Kasumi-1 (cell line): ENCODE measurements at places on chromosomes 5 and 9.
A peak's percentile ranks its signal among the peaks of the same experiment; 100 is the strongest.

DNA sequence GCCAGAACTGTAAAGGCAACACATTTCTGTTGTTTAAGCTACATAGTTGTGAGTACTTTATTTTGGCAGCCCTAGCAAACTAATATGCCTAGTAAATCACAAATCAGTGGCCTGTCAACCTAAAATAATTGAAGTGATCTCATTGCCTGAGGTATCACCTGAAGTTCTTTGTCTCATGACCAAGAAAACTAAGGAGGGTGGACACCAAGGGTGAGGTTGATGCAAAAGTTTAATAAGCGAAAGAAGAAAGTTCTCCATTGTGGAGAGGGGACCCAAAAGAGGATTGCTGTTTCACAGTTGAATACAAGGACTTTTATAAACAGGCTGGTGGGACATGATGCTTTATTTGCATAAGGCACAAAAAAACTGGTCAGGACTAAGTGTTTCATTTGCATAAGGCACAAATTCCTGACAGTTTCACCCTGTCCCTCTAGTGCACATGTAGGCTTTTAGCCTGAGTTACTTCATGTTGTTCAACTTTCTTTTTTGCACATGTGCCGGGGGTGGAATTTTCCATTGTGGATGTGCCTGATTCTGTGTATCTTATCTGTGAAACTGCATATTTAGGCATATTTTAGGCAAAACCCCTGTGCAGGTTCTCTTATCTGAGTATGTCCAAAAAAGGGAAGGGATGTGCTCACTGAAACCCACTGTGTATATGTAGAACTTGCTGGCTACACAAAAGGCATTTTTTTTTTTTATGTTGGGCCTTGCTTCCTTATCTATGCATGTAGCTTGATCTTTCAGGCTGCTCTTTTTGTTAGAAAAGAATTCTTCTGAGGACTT is 108.6 kb upstream of the RAI14 start:
- no peak for DNase-seq

DNA sequence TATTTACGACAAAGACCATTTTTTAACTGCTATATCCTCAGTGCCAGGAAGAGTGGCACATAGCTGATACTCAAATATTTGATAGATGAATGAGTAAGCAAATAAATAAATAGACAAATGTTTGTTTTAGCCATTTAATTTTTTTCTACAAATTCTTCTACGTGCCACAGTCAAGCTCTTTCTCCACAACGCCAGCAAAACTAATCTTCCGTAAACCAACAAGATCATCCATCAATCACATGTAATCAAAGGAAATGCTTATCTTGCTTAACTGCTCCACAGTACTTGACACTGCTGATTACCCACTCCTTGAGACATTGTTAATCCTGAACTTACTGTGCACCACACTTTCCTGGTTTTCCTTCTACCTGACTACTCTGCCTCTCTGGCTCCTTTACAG is 136.7 kb downstream of the EDIL3 start:
- no peak for DNase-seq

GRCh38 chr5:81314581-81314980 is 13.2 kb downstream of the ZCCHC9 start:
- DNase-seq, result no peak

- DNase-seq, result peak; percentile 5
Measured at GRCh38 chr9:99592834-99593574, 228.7 kb upstream of the NR4A3 start.

- DNase-seq, result no peak
Measured at GRCh38 chr5:31916327-31916726, 257.8 kb downstream of the GOLPH3 start.

DNA sequence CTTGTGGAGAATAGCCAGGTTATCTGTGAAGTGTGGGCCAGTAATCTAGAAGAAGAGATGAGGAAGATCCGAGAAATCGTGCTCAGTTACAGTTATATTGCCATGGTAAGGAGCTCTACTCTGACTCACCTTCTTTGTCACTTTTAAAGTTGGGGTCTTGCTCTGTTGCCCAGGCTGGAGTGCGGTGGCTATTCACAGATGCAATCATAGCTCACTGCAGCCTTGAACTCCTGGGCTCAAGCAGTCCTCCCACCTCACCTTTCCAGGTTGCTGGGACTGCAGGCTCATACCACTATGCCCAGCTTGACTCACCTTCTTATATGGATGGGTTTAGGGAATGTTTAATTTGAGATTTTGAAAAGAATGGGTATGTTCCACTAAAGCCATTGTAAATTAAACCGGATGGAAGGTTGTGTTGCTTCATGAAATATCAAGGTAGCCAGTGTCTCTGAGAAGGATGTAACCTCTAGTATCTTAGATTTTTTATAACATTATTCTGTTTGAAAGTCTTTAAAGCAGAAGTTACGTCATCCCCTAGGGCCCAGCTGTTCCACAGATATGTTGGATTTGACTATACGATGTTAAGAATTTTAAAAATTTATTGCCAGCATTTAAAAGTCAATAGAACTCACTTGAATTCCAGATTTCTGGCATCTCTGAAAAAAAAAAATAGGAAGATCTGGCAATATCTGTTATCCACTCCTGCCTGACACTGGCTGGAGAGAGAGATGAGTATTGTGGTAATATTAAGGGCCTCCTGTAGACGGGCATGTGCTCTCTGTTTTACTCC is 5.1 kb downstream of the CNOT8 start:
- no peak for DNase-seq

DNA sequence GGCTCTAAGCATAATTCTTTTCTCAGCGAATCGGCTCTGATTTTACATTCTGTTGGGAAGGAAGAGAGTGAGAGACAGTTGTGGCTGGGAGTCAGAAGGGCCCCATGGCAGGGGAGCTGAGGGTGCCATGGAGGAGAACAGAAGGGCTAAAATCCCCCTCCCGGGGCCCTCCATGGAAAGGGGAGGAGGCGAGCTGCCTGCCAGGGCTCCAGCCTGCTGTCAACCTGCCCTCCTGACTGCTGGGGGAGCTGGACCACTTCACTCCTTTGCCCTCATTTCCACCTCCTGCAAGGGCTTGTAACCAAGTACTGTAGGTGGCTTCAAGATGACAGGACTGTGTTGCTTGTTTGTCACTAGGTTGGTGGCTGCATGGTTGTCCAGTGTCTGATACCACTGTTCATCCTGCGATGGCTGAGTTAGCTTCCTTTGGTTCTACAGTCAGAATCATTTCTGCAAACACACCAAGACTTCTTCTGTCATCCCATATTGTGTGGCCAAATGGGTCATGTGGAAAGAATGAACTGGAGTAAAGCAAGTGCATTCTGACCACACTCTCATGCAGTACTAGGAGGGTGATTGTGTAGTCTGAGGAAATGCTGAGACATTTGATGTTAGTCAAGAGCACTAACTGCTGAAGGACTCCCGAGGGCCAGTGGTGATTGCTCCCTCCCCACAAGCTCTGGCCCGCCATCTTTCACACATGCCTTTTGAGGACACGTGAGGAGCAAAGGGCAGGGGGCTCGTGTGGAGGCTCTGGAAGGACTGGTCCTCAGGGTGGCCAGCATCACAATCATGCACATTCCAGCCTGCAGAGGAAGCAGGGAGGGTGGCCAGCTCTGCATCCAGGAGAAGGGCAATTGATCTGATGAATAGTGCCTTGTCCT is 307.2 kb downstream of the GADD45G start:
- no peak for DNase-seq

DNA sequence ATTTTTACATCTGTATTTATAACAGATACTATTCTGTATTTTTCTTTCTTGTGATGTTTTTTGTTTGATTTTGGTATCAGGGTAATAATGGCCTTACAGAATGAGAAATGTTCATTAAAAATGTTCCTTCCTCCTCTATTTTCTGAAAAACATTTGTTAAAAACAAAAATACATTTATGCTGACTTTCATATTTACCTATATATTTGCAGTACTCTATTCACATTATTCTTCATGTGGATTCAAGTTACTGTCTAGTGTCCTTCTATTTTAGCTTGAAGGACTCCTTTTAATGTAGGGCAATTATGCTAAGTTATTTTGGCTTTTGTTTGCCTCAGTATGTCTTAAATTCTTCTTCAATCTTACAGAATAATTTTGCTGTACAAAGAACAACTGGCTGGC is 5.1 kb downstream of the CCDC112 start:
- no peak for DNase-seq

DNA sequence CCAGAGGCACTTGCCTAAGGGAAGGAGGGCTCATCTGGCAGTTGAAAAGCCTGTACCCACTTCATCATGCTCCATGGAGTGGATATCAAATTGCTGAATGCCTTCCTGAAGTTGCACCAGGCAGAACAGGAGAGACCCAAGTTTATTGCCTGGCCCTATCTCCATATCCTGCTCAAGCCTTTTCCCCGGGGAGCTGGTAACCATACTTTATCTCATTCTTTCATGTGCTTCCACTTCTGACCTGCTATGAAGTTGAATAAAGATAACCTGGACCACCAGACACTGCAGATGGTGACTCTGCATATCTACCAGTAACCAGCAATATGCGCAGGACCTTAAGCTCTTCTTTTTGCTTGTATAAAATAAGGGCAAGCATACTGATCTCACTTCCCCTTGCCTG is 1397.5 kb upstream of the CDH6 start:
- DNase-seq, result no peak

GRCh38 chr5:139124774-139125520 is 73.2 kb downstream of the SIL1 start:
- no peak for DNase-seq

- no peak for DNase-seq
Measured at GRCh38 chr9:92141144-92142129, 26.2 kb upstream of the SPTLC1 start.

- DNase-seq, result peak; percentile 69
Measured at GRCh38 chr5:137575847-137576246, 76.7 kb upstream of the SPOCK1 start.

GRCh38 chr9:128470560-128470959 is 14.8 kb downstream of the ODF2 start:
- DNase-seq, result peak; percentile 60

GRCh38 chr5:68046445-68046844 is 169.1 kb upstream of the PIK3R1 start:
- no peak for DNase-seq

DNA sequence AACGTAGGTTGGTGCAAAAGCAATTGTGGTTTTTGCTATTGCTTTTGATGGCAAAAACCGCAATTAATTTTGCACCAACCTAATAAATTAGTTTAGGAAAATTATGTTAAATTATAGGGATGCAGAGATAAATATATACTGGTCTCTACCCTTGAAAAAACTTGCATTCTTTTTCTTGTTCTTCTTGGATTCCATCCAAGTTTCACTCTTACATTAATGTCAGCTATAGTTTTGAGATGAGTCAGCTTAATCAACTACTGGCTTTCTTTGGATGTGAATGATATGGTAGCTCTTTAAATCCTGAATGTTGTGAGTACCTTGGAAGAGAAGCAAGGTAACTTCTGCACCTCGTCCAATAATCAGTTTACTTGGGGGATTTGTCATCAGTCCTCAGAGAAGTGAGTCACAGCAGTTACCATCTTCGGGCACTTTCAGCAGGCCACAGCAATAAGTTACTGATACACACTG is 549.0 kb upstream of the ZNF608 start:
- DNase-seq, result no peak

DNA sequence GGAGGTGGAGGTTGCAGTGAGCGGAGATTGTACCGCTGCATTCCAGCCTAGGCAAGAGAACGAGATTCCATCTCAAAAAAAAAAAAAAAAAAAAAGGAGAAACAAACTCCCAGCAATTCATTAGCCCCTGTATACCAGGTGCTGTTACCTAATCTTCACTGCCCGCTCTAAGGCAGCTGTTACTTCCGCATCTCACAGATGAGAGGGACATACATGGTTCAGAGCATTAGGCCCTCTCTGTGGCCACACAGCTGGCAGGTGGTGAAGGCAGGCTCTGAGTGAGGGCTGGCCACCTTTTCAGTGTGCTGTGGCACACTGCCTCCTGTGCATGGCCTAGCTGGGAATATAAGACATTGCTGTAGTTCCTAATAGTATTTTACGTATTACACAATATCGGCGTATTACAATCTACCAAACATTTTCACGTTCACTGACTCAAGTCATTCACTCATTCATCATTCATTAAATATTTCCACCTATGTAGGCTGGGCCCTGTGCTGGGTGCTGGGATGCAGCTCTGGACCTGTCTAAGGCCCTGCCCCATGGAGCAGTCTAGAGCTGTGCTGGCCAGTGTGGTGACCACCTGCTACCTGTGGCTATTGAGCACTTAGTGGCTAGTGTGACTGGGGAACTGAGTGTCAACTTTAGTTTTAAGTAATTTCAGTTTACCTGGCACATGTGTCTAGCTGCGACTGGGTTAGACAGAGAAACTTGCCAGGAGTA is 35.8 kb downstream of the RGS3 start:
- no peak for DNase-seq

- DNase-seq, result no peak
Measured at GRCh38 chr9:90001747-90002146, 396.9 kb downstream of the GADD45G start.

GRCh38 chr9:120886490-120886967 is 9.5 kb upstream of the PHF19 start:
- no peak for DNase-seq
